Hypothalamus (tissue), 51 donors: ENCODE measurements at places on chromosomes 1 and 21.

GRCh38 chr1:114108751-114109255 is 44.9 kb downstream of the SYT6 start:
- DNase-seq: no peak

GRCh38 chr1:11134251-11134897 is 34.7 kb upstream of the EXOSC10 start:
- no peak for DNase-seq

DNA sequence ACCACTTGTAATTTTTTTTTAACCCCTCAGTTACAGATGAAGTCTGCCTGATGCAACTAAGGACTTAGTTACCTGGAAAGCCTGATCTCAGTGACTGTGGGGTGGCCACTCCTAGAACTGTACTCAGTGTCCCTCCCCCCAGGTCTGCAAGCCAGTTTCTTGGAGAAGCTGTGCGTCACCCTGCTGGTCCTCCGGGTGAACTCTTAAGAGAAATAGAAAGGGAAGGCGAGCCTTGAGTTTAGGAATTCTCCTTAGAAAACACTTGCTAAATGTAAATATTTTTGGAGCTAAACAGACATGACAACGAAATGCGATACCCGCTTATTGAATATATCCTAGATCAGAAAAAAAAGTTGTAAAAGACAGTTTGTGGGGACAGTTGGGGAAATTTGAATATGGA is 730 bp downstream of the SLC16A4 start:
- DNase-seq: no peak

- DNase-seq: no peak
These were observed 282.1 kb upstream of the BRINP3 start for GRCh38 chr1:190759807-190760206.

GRCh38 chr1:47569681-47570470 is 132.0 kb downstream of the FOXD2 start:
- no peak for DNase-seq

GRCh38 chr1:209316929-209317328 is 266.6 kb upstream of the CAMK1G start:
- DNase-seq: no peak

GRCh38 chr1:19015476-19015875 is 59.0 kb upstream of the IFFO2 start:
- no peak for DNase-seq

DNA sequence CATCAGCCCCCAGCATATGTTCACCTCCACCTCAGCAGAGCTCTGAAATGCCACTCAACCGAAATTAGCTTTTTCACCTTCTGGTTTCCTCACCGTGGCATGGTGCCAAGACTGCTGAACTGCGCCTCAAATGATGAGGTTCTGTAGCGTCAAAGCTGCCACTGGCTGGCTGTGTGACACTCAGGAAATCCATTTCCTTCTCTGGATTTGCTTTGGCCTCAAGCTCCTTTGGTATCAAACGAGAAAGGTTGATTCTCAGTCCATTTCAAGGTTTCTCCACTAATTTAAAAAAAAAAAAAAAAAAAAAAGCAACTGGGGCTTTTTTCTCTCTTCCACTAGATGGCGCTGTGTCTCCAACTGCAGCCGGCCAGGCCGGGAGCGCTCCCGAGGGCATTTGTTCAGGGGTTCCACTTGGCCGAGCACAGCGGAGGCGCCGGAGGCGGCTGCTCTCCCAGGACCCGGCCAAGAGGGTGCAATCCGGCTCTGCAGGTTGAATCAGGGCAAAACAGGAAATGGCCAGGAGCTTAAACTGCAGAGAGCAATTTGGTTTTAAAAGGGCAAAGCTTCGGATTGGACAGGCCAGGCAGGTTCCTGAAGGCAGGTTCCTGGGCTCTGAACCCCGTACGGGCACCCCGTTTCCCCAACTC is 26.5 kb upstream of the PLA2G2C start:
- peak; percentile 64 for DNase-seq

GRCh38 chr1:93685918-93686317 is 4.3 kb upstream of the BCAR3 start:
- DNase-seq: no peak

- DNase-seq: no peak
These were observed 278.0 kb upstream of the KAZN start for GRCh38 chr1:14320518-14320917.

GRCh38 chr1:91830242-91831131 is 55.5 kb downstream of the TGFBR3 start:
- peak; percentile 7 for DNase-seq

GRCh38 chr1:98496256-98496995 is 165.1 kb upstream of the SNX7 start:
- DNase-seq: no peak

GRCh38 chr1:111201275-111202090 is 1.0 kb upstream of the DENND2D start:
- no peak for DNase-seq

GRCh38 chr1:3907031-3907534 is 7.0 kb upstream of the C1orf174 start:
- DNase-seq: no peak

GRCh38 chr1:102190429-102190828 is 193.7 kb upstream of the OLFM3 start:
- no peak for DNase-seq

- no peak for DNase-seq
These were observed 29.5 kb upstream of the CBR3 start for GRCh38 chr21:36105327-36105842.

- DNase-seq: no peak
These were observed 103.6 kb downstream of the RHOU start for GRCh38 chr1:228838717-228839500.

GRCh38 chr1:182087719-182088350 is 26.3 kb upstream of the ZNF648 start:
- no peak for DNase-seq

DNA sequence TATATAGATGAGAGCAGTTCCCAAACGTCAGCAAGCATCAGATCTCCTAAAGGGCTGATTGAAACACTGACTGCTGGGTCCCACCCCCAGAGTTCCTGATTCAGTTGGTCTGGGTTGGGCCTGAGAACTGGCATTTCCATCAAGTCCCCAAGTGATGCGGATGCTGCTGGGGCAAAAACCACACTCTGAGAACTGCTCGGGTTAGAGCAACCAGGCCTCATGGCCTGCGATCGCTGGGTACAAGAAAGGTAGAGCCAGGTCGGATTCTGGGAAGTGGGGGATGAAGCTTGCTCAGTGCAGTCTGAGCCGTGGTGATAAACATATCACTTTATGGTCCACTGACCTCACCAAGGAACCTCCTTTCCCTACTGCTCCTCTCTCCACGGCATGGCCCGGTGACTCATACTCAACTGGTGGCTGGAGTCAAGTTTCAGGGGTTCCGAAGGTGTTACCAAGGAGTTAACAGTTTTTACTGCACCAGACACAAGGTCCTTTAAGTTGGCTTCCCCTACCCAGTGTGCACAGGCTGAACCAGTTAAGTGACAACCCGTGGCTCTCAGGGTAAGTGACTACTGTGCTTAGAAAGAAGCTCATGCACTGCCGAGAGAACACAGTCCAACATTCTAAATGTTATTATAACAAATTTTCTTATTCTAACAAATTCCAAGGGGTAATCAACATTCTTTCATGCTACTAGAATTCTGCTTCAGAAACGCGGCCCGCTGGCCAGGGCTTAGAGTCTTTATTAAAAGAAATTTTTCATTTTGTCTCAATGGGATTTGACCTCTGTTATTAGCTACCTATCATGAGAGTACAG is 153.5 kb downstream of the TGFBR3 start:
- DNase-seq: no peak
